Endodermal cell (in vitro differentiated cells): ENCODE measurements at places on chromosomes 16 and 17.
A peak's percentile ranks its signal among the peaks of the same experiment; 100 is the strongest.

DNA sequence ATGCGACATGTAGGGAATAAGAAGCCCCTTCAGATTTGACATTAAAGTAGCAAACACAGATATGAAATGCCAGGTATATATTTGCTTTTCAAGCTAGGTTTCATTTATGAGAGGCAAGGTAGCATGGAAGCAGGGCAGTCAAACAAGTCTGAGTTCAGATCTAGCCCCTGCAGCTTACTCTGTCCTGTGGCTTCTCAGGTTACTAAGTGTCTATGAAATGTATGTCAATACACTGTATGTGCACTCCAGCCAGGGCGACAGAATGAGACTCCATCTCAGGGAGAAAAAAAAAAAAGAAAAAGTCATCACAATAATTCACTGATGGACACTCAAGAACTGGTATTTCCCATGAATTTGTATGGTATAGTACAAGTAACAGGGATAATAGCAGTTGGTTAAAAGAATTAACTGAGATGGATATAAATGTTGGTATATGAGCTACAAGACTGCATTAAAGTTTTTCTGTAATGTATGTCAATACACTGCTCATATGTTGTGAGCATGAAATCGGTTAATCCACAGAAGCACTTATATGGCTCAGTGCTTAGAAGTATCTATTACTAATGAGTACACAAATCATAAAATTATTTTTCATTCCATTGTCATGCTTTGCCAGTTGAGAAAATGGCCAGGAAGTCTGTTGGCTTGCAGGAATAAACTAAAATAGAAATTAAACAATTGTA lies 2.9 kb upstream of the WSB1 start:
- H3K4me3 ChIP-seq: no peak overlapping the region

DNA sequence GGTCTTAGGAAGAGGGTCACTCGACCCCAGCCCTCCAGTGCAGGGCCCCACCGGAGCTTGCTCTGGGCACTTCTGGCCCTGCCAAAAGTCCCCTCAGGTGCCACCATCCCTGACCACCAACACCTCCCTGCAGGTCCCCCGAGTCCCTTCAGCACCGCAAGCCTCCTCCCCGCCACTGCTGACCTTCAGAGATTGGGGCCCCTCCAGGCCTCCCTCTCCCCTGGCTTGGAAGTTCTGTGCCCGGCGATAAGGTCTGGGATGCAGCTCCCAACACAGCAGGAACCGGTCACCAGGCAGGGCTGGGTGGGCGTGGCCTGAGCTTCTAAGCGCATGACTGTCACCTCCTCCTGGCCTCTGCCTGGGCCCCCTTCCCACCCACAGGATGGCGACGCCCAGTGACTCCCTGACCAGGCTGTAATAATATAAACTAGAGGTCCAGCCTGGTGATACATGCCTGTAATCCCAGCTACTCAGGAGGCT lies 11.2 kb downstream of the PIEZO1 start:
- H3K27ac ChIP-seq: no peak overlapping the region
- DNase-seq: peak; percentile 83
- no peaks in the 10 kb centered on the region for H3K36me3 ChIP-seq

GRCh38 chr16:85105475-85105874 lies 6.8 kb downstream of the CIBAR2 start:
- no peak for DNase-seq
- no peak overlapping the region for H3K27ac ChIP-seq
- no peaks in the 10 kb centered on the region for H3K36me3 ChIP-seq
- peaks cover 4% of the 10 kb centered on the region for H3K4me1 ChIP-seq
- H3K27me3 ChIP-seq: no peaks in the 10 kb centered on the region

- peaks cover 4% of the 10 kb centered on the region for H3K4me1 ChIP-seq
- H3K4me3 ChIP-seq: no peak overlapping the region
- peaks cover 51% of the 10 kb centered on the region for H3K27me3 ChIP-seq
- DNase-seq: peak; percentile 92
- no peak overlapping the region for H3K27ac ChIP-seq
- H3K36me3 ChIP-seq: no peaks in the 10 kb centered on the region
Measured at GRCh38 chr16:84277244-84277823, 17.3 kb upstream of the WFDC1 start.
